NCI-H524 treated with DMSO at 0.1 percent for 48 hours (cell line): ENCODE measurements at places on chromosomes 4 and X.

DNA sequence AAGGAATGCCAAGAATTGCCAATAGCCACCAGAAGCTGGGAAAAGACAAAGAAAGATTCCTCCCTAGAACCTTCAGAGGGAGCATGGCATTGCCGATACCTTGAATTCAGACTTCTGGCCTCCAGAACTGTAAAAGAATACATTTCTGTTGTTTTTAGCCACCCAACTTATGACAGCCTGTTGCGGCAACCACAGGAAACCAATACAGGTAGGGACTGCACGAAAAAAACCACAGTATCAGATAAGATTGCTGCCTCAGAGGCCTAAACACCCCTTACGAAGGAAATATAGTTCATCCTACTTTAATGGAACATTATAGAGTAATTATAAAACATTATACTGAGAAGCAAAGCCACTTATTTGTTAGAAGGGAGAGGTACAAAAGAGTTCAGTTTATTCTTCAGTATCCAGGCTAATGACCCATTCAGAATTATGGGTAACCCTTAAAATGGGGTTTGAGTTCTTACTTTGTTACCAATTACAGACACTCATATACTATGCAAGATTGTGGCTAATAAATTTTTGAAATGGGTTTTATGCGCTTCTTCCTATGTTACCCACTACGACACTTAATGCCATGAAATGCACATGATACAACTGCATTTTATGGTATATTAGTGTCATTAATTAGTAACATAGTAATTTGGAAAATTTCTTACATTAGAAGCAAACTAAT is 37.4 kb upstream of the SMIM10L2A start:
- DNase-seq, result no peak

DNA sequence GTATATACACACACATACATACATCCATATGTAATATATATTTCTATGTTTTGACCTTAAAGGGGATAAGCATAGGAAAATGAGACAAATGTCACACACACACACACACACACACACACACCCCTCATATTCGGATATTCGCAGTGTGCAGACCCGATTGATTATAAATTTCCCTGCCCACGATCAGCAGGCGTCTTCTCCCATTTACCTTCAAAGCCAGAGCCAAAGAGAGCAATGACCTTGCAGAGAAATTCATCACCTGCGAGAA is 488 bp downstream of the GPRIN3 start:
- no peak for DNase-seq

DNA sequence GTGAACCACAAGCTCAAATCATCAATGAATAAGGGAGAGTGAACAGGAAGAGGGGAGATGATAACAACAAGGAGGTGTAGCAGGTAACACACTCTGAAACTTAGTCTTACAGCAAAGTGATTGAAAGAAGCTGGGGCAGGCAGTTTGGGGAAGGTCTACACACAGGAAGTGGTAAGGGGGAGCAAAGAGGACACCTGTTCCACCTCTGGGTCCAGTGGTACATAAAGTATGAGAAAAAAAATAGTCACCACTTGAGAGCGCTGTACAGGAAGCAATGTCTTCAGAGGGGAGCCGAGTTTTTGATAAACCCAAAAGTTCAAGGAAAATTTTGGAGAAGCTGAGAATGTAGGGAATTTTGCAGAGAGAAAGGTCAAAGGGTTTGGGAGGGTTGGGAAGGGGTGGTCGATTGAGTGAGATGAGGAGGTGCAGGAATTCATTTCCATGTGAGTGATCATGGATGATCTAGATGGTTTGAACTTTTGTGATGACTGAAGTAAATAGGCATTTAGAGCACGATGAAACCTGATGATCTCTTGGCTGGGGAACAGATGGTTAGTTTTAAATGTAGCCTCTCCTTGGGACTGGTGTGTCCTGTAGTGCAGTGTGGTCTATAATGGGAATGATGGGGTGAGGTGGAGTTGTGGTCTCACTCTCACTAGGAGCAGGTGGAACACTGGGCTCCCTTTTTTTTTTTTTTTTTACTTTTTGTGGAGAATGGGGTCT is 142.0 kb downstream of the RBMX2 start:
- no peak for DNase-seq

GRCh38 chr4:150931005-150931404 is 84.1 kb downstream of the LRBA start:
- DNase-seq, result no peak

GRCh38 chr4:2154215-2154740 is 87.6 kb downstream of the HAUS3 start:
- DNase-seq, result no peak

GRCh38 chrX:63746715-63747114 is 38.3 kb downstream of the ARHGEF9 start:
- DNase-seq, result no peak

- DNase-seq, result no peak
Observed at GRCh38 chrX:72079607-72080006, 52.1 kb downstream of the RTL5 start.

- DNase-seq, result no peak
Observed at GRCh38 chr4:110639207-110640090, 16.6 kb upstream of the PITX2 start.

GRCh38 chr4:30776451-30776850 is 56.3 kb downstream of the PCDH7 start:
- no peak for DNase-seq
